ENCODE measurements at places on chromosomes 1 and 21.

DNA sequence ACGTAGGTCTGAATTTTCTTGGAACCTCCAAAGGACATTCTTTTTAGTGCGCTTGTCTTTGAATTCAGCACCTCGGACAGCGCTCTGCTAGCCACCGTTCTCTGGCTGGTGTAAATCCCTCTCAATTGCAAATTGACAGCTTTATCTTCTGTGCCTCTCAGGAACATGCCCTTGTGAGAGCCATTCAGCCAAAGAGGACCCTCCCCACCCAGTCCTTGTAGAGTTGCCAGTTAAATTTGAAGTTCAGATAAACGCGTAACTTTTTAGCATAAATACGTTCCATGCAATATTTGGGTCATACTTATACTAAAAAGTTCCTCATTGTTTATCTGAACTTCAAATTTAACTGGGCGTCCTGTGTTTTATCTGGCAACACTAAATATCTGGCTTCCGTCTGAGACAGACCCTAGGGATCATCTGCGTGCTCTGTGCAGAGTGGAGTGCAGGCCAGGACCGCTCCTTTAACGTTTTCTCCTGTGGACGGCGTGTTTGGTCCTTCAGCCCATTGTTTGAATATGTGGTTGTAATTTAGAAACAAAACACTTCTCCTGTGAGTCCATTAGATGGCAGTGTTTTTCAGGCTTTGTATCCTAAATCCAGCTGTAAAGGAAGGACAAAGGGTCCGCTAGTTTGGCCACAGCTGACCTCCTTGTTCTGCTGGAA is 7.0 kb downstream of the KCNAB2 start:
- peak; percentile 17 for DNase-seq

DNA sequence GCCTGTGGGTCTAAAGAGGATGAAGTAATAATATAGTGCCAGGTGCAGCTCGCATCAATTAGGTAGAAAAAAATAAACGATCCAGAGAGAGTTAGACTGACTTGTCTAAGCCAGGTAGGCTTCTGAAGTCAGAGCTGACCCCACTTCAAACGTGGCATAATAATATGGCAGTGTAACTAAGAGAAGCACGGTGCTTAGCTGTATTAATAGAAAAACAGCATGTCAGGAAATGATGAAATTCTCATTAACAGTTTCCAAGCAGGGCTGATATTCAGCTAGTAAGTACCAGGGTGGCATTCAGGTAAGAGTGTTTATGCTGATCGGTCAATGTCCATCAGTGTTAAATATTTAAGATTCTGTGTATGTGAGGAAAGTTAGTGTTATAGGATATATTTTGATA is 145.8 kb upstream of the SAMSN1 start:
- no peak for DNase-seq

DNA sequence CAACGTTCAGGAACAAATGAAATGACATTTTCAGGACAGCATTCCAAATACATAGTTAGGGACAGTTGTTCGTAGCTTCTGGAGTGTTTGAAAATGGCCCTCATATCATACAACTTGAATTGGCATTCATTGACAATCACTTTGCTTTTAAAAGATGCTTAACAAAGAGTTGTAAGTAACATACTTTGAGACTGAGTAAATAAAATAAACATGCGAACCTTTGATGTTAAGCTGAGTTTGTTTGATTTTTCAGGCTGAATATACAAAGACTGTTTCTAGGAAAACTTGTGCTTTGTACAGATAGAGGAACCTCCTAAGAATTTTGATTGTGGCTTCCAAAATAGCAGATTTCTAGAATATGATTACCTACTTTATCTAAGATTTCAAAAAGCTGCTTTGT is 45.3 kb downstream of the ITSN1 start:
- DNase-seq, result no peak

DNA sequence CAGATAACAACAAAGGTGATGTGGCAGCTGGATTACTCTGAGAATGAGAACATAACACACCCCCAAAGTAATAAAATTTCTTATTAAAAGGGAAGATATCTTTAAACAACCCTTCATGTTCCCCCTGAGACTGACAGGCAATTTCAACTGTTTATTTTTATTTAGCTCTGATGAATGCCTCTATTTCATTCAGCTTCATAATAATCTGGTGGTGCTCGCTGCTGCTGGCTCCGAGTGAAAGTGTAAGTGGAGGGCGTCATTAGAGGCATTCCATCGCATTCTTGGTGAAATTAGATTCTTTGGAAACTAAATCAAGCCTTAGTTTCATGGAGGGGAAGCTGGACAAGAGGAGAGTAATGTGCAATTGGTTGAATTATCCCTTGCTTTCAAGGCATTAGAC is 128.9 kb downstream of the GRIK1 start:
- no peak for DNase-seq

DNA sequence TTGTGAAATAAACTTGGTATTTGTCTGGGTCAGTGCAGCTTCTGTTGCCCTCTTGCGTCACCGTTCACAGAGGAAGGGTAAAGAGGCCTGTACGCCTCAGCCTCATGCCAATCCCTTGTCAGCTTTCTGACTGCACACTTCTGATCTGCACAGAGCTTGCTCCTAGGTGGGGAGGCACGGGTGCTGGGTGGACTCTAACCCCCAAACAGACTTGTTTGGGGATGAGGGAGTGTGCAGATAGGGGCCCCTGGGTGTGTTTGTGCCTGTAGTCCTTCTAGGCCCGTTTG is 803 bp upstream of the B4GALT2 start:
- no peak for DNase-seq

GRCh38 chr1:171798765-171799164 is 17.3 kb downstream of the METTL13 start:
- DNase-seq, result no peak

DNA sequence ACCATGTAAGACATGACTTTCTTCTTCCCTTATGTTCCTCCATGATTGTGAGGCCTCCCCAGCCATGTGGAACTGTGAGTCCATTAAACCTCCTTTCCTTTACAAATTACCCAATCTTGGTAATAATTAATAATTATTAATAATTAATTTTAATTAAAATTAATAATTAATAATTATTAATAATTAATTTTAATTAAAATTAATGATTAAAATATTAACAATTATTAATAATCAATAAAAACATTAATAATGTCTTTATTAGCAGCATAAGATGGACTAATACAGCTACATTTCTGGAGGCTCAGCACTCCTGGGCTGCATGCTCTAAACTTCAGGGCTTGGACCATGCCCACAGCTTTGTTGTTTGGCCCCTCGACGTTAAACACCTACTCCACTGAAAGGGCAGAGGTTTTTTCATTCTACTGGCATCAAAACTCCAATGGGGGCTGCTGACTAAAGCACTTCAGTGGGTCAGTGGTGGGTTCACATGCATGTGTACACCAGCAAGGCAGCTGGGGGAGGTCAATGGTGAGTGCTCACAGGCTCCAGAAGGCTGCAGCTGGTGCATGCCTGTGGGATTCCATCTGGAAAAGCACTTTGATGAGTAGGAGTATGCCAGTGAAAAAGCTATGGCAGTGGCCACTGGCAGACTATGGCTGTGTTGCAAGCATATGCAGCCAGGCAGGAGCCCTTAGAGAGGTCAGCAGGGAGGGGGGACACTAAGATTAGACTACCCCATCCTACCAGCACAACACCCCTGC is 561.3 kb downstream of the NCAM2 start:
- DNase-seq, result no peak

- no peak for DNase-seq
Observed at GRCh38 chr1:240739754-240740153, 127.8 kb upstream of the GREM2 start.

DNA sequence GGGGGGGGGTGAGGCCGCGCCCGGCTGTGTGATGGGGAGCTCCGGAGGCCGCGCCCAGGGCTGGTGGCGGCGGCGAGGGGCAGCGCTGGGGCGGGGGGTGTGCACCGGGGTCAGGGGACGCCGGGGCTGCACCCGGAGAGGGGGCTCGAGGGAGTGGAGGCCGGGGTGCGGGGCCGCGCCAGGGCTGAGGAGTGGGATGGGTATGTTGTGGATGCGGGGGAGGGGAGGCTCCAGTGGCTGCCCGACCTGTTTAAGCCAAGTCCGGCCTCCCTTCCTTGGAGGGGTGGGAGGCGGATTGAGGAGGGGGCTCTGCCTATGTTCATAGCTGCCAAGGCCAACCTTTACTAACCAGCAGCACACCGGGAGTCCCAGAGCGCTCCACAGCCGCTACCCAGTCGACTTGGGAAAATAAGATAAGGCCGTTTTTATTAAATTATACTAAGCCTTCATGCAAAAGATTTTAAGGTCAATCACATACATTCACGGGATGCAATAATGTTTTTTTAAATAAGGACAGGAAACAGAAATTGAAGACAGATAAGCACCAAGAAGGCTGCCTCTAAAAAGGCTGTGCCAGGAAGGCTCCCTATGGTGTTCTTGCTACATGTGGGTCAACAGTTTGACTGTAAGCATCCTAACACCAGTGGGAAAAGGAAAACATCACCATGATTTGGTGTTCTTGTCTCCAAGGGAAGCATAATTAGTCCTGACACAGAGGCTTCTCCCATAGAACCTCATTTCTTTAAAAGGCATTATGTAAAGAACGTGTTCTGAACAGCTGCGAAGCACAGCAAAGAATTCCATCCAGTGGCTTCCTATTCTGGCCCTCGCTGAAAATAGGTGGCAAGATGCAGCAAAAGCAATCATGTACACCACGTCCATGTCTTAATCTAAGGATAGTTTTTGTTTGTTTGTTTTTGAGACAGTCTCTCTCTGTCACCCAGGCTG is 626 bp upstream of the HLCS start:
- no peak for DNase-seq

DNA sequence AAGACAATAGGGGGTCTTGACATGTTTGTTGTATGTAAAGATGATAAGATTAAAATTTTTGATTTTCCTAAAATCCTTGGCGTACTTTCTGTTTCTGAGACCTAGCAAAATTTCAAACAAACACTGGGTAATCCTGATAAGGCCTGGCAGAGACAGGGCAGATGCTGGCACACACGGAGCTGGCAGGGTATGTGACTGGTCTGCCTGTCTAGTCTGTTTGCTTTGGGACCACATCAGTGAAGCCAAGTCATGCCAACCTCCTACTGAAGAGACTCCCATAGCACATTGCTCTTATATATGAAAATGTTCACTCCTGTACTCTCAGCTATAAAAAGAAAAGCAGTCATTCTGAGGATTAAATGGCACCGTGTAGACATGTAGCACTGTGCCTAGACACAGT is 14.1 kb downstream of the TOR3A start:
- no peak for DNase-seq

DNA sequence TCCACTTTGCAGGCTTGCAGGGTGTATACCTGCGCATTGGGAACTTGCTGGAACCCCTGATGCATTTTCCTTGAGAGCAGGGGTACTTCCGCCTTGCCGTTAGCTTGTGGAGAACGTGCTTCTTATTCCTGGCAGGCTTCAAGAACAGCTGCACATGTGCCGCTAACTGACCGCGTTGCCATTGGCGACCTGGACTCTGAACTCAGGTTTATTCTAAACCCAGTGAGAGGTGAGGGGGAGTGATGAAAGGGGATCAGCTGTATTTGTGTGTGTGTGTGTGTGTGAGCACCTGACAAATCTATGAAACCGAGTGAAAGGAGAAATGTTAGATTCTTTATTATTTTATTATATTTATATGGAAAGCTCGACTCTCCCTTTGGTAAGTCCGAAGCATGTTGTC is 128.6 kb downstream of the HUNK start:
- no peak for DNase-seq

GRCh38 chr1:196933531-196934189 is 9.9 kb upstream of the CFHR2 start:
- DNase-seq, result no peak

DNA sequence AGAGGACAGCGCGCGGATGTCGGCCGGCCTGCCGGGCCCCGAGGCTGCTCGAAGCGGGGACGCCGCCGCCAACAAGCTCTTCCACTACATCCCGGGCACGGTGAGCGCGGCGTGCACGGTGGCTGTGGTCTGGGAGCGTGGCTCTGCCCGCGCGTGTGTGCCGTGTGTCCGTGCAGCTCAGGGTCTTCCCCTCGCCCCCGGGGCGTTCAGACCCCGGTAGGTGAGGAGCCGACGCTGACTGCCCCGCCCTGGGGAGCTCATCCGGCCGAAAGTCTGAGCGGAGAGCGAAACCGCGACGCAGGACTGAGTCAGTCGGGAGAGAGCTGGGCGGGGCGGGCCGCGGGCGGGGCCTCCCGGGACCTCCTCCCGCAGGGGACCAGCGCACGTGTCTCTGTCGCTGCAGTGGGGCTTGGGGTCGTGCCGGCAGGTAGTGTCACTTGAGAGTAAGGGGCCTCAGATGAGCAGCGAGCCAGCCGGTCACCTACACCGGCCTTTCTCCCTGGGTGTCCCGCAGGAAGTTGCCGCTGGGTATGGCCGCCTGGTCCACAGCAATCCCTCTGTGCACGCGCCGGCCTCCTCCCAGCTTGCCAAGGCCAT is 520 bp downstream of the PLEKHN1 start:
- peak; percentile 64 for DNase-seq

GRCh38 chr1:110501488-110502132 is 17.4 kb downstream of the KCNA10 start:
- no peak for DNase-seq

GRCh38 chr21:41775149-41775472 is 8.3 kb upstream of the RIPK4 start:
- DNase-seq, result no peak

GRCh38 chr1:64343105-64343822 is 126.7 kb upstream of the CACHD1 start:
- no peak for DNase-seq

GRCh38 chr1:231616667-231617066 is 9.9 kb upstream of the DISC1 start:
- DNase-seq, result no peak

GRCh38 chr21:45308194-45309068 is 20.7 kb upstream of the POFUT2 start:
- no peak for DNase-seq

DNA sequence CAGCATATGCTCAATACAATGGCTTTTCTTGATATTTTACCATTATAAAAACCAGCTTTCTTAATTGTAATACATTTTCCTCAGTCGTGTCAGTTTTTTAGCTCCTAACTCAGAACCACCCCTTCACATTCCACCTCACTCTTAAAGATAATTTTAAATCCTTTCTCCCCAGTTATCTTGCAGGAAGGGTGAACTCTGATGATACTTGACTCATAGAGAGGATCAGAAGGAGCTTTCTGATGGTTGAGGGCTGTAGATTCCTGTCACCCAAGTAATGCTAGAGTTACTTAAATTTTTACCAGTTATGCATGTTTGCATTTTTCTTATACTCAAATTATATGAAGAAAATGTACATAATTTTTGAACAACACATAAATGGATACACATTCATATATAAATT is 233.7 kb downstream of the NCAM2 start:
- no peak for DNase-seq

- DNase-seq, result no peak
Observed at GRCh38 chr21:43188592-43189210, 19.9 kb downstream of the CRYAA start.

- DNase-seq, result no peak
Observed at GRCh38 chr1:150182247-150182646, 32.5 kb downstream of the PLEKHO1 start.

DNA sequence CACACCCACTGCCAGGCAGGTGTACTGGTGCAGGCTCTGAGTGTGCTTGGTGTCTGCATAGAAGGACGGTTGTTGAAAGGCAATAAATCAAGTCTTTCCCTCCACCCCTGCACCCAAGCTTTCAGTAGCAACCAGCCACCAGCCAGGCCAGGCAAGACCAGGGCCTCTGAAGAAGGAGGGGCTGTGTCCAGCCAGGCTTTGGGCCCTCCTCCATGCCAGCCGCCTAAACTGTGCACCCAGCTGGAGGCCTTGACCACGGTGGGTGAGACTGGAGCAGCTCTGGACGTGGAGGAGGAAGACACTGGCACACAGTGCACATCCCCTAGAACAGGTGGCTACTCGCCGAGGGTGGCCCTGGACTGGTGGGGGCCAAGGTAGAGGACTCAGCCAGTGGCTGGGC is 4.9 kb downstream of the OLIG2 start:
- no peak for DNase-seq

Measured in stimulated activated CD8-positive, alpha-beta memory T cell treated with anti-CD3 and anti-CD28 coated beads, Interleukin-7, amount 100 ng/mL, for 4 hours (primary cell).